ENCODE measurements at places on chromosomes 13 and 19.

GRCh38 chr19:18225355-18225701 is 910 bp downstream of the PDE4C start:
- no peak for DNase-seq

DNA sequence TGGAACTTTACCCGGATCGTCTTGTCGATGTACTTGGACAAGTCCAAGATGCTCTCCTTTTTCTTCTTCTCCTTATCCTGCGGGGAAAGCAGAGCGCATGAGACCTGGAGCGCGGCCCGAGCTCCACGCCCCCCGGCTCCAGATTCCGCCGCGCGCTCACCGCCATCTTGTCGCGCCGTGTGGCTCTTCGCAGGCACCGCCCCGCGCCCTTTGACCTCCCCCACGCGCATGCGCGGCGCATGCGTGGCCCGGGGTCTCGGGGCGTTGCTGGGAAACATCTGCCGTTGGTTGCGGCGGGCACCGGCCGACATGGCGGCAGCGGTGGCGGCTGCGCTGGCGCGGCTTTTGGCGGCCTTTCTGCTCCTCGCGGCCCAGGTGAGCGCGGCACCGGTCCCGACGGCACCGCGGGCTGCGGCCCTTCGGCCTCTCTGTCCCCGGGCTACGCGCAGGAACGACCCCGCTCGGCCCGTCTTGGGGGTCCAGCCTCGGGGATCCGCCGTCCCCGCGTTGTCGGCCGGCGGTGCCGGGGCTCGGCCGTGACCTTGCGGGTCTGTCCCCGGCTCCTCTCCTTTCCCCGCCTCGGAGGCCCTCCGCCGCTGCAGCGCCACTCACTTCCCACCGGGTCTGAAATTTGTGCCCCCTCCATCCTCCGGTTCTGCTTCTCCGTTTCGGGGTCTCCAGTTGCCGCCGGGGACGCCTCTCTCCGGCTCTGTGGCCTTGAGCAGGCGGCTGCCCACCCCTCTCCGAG is at the start of the genes LSM7 and SPPL2B:
Gene LSM7, minus strand, starts transcription at position 186 of the 748 bp plus-strand sequence. Its CDS starts 20 bp downstream, at position 166.
Gene SPPL2B, plus strand, starts transcription at position 284 of the 748 bp plus-strand sequence. Its CDS starts 26 bp downstream, at position 310.
- DNase-seq, result peak; percentile 96

GRCh38 chr19:49157445-49158224 is at the start of gene TRPM4:
Gene TRPM4 (plus strand): TSS chr19:49157792. CDS start chr19:49157867, 75 bp downstream.
- no peak for DNase-seq

DNA sequence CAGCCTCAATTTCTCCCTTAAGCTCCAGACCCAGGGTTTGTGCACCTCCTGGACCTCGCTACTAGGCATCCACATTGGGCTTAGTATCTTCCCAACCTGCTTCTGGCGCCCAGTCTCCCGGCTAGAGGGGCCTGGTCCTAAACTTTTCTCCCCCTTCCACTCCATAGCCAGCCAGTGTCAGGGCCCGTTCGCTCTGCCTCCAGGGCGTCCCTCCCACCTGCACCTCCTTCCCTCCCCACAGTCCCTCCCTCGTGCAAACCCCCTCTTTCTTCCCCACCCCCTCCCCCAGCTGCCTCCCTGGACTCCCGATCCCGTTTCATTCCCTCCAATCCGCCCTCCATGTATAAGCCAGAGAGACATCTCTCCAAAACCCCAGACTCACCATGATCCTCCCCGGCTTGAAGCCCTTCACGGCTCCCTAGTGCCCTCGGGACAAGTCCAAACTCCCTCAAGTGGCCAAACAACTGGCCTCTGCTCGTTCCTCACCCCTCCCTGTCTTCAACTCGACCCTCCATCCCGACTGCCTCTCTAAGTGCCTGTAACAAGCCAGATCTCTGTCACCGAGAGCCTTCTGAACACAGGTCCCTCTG is 997 bp upstream of the SAMD4B start:
- no peak for DNase-seq

GRCh38 chr19:3769494-3769893 is 2.5 kb downstream of the RAX2 start:
- no peak for DNase-seq

DNA sequence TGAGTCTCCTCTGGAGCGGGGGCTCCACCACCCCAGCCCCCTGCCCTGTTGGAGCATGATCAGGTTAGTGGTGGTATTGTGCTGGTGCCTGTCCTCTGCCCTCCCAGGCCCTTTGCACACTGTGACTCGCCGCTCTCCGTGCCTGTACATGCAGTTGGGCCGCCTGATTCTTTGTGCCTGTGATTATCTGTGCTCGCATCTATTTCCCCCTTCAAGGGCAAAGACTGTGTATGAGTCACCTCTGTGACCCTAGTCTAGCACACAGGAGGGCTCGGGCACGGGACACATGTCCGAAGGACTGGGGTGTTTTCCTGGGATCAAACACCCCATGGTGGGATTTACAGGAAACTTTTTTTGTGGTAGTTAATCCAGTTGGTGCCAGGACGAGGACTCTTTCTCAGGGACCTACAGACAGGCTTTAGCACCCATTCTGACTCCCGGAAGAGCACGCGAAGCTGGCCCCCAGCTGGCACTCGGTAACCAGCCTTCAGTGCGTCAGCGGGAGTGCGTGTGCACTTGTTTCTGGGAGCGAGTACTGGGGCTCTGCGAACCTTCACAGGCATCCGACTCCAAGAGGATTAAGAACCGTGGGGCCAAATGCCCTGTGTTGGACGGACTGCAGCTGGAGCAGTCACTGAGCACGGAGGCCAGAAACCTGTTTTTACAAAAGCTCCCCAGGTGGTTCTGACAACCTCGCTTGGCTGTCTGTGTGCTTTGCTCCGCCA is 6.7 kb downstream of the PPP1R37 start:
- DNase-seq, result no peak

- no peak for DNase-seq
Observed at GRCh38 chr13:113399755-113400149, 35.8 kb upstream of the GRTP1 start.

- DNase-seq, result no peak
Observed at GRCh38 chr13:43335764-43336163, 312.4 kb downstream of the DNAJC15 start.

GRCh38 chr19:53132141-53132991 is at the start of gene ZNF415:
Gene ZNF415 (minus strand): TSS chr19:53132910. CDS start chr19:53122676, 10,234 bp downstream.
- no peak for DNase-seq

GRCh38 chr13:34637636-34638035 is 304.4 kb upstream of the NBEA start:
- DNase-seq, result no peak

DNA sequence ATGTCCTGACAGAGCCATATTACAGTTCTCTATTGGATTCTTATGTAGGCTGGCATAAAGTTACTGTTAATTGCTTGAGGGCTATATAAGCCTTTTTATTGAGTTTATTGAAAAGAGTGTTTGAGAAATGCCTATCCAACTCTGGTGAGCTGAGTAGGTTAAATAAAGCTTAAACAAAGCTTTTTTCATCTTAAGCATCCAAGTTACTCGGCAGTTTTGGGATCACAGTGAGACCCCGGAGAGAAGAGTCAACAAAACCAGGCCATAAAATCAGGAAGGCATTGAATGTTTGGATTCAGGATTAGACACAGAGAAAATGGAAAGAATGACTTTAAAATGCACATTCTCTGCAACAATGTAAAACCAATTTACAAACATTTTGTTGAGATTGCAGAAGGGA is 588.5 kb downstream of the DACH1 start:
- DNase-seq, result no peak

DNA sequence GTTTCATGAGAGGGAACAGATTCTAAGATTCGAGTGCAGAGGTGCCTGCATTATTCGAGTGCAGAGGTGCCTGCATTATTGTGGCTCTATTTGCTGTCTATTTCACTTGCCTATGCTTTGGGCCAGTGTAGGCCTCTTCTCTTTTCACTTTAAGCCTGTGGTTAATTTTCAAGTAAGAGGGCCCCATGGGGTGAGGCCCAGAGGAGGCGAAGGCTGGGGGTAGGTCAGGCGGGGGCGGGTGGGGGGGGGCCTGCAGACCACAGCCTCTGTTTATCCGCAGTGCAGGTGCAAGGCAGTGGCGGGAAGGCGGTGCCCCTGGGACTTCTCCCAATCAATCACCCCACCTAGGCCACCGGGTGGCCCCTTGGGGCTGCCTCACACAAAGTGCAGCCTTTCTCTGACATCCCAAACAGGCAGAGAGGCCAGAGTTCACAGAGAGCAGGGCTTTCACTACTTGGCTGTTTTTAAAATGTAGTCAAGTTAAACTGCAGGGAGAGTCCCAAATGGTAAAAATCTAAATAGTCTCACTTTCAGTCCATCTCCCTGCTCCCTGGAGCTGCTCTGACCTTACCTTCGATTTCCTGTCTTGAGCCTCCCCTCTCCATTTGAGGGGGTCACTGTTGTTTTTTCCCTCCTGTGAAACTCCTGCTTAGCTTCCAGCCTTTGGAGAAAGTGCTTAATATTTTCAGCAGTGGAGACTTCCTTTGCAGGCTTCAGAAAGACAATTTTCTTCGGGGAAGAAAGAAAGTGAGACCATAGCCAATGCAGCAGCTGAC is 249.0 kb downstream of the DLEU7 start:
- DNase-seq, result peak; percentile 45

DNA sequence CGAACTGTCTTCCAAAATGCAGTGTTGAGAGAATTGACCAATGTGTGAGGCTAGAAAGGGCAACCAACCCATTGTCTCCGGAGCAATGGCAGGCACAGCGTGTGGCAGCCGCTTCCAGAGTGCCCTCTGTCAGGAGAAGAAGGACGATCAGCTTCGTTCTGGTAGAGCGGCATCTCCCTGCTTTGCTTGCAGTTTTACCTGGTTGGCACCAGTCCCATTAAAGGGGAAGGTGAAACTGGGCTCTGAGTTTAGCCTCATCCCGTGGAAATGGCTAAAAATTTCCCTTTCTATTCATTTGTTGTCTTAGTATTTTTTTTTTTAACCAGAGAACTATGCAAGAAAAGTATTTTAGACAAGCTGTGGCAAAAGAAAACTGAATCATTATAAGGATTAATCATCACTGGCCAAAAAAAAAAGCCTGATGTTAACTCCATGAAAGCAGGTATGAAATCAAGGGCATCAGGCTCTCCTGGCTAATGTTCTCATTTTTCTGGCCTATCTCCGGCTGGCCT is 81.5 kb upstream of the SLC7A1 start:
- DNase-seq, result no peak

- DNase-seq, result no peak
Observed at GRCh38 chr13:111602874-111603273, 282.4 kb downstream of the TEX29 start.

- no peak for DNase-seq
Observed at GRCh38 chr13:106376401-106377112, 158.9 kb downstream of the EFNB2 start.

DNA sequence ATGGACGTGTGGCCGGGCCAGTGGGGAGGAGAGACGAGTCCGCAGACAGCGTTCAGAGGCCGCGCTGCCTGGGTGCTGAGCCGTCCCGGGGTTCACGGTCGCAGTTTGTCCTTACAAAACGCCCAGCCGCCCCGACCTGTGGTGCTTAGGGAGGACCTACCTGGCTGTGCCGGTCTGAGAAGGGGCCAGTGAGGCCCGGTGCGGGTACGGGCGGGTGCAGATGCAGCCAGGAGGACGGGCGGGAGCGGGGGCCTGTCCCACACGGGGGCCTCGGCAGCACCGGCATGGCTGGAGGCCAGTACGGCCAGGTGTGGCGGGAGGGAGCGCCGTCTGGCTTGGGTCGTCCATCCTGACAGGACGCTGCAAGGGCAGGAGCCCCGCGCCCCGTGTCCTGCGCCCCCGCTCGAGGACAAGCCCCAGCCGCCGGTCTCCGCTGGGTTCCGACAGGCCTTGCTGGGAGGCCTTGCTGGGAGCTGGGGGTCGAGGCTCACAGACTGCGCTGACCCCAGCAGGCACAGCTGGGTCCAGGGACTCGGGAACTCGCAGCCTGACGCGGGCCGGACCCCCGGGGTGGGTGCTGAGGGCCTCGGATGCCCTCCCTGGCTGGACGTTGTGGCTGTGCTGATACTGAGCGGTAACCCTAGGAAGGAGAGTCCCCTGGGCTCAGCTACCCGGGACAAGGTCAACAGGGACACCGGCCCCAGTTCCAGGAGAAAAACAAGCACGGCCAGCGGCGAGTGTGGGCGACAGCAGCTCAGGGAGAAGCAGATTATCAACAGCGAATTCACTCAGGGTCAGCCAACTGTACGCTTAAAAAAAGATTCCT is 5.3 kb upstream of the PROZ start:
- peak; percentile 37 for DNase-seq

DNA sequence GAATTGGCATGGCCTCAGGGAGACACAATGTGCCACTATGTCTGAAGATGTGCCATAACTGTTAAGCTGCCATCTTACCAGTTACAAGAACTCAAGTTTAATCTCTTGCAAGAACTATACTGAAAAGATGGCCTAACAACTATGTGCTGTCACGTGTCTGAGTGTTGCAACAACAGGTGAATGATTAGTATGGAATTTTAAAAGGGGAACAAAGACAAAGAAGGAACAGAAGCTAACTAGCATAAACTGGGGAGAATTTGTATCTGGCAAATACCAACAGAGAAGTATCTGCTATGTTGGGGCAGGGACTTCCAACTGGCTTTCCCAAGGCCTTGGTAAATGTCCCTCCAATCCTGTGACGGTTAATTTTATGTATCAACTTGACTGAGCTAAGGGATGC is 11.5 kb upstream of the ACOD1 start:
- DNase-seq, result no peak

- no peak for DNase-seq
Observed at GRCh38 chr13:74006666-74007065, 127.5 kb downstream of the KLF12 start.

Data from GM19239 (cell line).